ENCODE measurements at places on chromosomes 7 and 10.

DNA sequence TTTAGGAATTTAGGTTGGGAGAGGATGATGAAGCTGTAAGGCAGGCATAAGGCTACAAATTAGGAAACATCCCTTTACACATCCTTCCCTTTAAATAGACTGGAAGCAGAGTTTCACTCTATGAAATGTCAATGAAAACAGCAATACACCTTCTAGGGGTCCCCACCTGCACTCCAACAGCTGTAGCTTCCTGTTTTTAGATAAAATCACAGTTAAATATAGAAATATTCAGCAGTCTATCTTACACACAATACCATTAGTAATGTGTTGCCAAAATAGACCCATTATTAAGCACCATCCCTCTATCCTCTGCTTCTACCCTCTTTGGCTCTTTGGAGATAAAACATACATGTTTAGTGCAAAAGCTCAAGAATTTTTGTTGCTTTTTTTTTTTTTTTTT is 237.4 kb downstream of the PCLO start:
- DNase-seq, result no peak

DNA sequence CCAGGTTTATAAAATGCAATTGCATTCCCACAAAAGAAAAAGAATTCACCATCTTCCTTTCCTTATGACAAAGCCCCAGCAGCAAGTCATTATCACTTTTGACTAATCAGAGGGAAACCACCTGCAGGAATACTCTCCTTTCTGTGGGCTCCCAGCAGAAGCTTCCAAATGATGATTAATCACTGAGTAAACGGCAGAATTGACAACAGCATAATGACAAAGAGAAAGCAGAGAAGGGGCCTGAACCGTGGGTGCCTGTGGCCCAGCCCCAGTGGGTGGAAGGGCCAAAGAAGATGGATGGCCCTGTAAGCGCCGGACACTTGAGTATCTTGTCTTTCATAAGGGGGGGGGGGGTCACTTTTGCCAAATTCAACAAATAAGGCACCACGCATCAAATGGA is 152.4 kb upstream of the NRBF2 start:
- DNase-seq, result no peak

GRCh38 chr10:114859222-114859621 is 37.6 kb downstream of the FHIP2A start:
- no peak for DNase-seq

GRCh38 chr7:40305229-40305628 is 170.4 kb downstream of the SUGCT start:
- DNase-seq, result no peak

GRCh38 chr10:110918643-110919348 is at the start of gene BBIP1:
Gene BBIP1 (minus strand): TSS chr10:110919180. CDS start chr10:110918157, 1,023 bp downstream.
- DNase-seq, result no peak

GRCh38 chr10:100872034-100872791 is 40.5 kb upstream of the SLF2 start:
- no peak for DNase-seq

Measured in T-helper 1 cell (primary cell).